ENCODE measurements at places on chromosomes 3 and 15.

DNA sequence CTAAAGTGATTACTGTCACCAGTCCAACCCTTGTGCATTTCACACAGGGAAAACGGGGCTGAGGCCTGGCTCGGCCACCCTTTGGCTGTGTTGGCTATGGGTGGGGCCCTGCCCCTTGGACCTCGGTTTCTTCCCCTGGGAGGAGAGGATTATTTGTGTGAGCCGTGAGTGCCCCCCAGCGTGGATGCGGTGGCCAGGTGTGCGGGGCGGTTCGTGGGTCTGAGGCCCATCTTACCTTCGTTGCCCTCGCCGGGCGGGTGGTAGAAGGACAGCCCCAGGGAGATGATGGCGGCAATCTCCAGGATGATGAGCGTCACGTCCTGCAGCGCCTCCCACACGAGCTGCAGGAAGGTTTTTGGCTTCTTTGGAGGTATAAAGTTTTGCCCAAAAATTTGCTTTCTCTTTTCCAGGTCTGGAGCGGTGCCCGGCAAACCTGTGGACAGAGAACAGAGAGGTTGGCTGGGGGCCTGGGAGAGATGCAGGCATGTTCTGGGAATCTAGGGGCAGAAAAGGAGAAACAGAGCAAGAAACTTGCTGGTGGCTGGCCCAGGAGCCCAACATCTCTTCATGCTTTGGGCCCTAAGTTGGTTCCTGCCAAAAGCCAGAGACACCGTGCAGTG is 89.6 kb upstream of the SEC13 start:
- no peak for DNase-seq

DNA sequence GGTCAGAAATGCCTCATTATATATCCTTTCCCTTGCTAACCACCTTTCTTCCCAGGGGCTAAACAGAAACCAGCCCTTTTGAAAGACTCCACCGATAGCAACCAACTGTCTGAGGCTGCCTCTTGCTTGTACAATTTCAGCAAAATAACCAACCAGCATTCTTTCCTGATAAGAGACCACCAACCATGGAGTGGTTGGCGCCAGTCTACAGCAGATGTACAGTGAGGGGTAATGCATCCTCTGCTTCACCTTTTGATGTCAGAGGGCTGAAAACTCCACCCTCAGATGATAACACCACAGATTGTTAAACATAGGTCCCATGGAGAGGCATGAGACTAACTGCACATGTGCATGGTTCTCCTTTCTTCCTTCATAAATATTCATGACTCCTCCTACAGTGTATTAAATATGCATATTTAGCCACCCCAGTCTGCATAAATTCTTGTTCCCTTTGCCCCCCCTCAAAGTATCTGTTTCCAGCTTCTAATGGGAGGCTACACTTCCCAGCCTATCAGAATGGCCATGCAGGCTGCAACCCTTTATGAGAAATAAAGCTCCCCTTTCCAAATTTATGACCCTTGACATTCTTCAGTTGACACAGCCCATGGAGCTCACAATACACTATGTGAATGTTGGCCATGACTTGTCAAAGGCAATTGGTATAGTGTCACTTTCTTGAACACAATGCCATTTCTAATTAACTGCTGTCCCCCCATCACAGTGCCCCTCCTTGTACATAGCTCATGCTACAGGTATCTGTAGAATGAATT is 48.3 kb downstream of the GABRB3 start:
- no peak for DNase-seq

DNA sequence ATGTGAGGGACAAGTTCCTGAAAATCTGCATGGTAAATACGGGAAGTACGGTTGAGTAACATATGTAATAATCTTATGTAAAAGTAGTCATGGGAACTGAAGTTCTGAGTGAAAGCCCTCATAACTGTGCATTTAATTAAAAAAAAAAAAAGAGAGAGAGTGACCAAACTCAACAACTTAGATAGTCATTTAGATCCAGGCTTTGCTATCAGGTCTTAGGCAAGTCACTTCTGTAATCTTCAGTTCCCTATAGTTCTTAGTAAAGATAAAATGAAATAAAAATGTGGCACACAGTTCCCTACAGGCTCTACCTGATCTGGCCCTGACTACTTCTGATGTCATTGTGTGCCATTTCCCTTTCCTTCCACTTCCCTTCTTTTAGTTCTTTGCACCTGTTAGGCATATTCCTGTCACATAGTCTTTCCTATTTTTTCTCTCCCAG is 15.0 kb downstream of the RNF111 start:
- no peak for DNase-seq

- DNase-seq: no peak
Observed at GRCh38 chr15:50797926-50798325, 32.4 kb upstream of the SPPL2A start.

- DNase-seq: peak; percentile 2
Observed at GRCh38 chr15:97961067-97961954, 808 bp downstream of the ARRDC4 start.

- no peak for DNase-seq
Observed at GRCh38 chr15:90664650-90665287, 52.4 kb upstream of the BLM start.

- DNase-seq: peak; percentile 62
Observed at GRCh38 chr3:173639098-173639497, 241.6 kb downstream of the NLGN1 start.

- no peak for DNase-seq
Observed at GRCh38 chr15:52496175-52496574, 32.5 kb downstream of the MYO5A start.

DNA sequence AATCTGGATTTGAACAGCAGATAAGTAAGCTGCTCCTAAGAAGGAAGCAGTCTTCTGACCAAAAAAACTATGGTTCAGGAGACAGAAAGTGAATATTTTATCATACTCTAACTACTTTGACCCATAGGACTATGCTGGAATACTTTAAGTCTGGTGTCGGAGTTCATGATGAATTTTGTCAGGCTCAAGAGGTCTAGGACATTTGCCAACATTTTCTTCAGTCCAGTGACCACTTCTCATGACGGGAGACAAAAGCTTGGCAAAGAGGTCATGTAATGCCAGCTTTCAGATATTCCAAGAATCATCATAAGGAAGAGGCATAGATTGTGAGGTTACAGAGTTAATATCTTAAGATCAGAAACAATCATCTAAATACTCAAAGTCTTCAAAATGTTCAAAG is 20.5 kb upstream of the DCBLD2 start:
- DNase-seq: no peak

DNA sequence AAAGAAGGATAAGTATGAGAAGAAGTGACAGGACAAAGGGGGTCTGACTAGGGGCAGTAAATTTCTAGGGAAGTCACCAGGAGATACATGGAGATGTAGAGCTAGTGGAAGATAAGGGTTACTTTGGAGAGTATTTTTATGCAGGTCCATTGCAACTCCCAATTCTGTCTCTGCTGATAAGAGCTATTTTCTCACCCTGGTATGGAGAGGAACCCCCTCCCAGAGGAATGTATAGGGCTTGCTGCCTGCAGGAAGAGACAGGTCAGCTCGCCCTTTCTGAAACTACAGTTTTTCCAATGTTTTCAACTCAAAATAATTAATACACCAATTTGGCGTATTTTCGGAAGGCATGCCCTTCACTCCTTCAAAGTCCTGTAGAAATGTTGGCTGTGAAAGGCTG is 11.4 kb upstream of the CORO2B start:
- DNase-seq: no peak

DNA sequence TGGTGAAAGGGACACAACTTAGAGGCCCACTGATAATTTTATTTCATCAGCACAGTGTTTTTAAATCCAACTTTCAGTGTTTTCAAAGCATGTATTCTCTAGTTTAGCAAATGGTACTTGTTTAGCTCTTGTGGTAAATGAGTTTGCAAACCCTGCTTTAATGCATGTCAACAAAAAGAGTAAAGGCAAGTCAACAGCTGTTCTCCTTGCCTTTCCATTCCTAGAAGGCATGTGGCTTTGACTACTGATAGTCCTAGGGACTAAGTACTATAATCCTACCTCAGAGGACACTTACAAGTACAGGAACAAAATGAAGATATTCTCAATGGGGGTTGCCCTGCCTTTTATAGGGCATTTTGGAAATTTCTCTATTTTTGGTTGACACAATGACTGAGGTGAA is 13.1 kb downstream of the NPTN start:
- no peak for DNase-seq

DNA sequence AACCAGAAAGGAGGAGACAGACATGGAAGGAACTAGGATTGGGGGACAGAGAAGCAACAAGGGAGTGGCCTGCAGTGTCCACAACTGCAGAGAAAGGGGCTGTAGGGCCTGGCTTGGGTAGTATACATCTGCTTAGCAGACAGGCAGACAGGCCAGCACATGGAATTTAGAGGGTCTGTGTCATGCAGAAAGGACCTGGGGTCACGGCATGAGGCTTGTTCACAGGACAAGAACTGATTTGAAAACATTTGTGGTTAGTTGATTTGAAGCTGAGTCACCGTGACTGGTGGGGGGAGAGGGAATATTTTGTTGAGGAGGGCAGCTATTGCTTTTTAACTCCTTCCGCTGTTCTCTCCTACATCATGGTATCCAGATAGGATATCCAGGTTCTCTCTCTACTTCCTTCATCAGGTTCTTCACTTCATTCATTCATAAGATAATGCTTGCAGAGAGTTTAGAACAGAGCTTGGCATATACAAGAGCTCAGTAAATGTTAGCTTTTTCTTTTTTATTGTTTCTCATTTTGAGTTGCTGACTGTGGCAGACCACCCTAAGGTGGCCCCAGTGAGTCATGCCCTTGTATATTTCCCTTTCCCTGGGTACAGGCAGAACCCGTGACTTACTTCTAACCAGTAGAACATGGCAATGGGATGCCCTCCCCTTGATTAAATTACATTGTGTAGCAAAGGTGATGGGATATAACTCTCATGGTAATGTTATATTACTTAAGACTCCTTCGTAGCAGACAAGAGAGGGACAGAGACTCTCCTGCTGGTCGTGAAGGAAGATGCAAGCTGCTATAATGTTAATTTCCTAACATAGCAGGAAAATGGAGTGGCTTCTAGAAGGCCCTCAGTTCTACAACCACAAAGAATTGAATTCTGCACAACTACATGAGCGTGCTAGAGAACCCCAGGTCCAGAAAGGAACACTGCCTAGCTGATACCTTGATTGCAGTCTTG is 95.0 kb upstream of the NMNAT3 start:
- DNase-seq: no peak

DNA sequence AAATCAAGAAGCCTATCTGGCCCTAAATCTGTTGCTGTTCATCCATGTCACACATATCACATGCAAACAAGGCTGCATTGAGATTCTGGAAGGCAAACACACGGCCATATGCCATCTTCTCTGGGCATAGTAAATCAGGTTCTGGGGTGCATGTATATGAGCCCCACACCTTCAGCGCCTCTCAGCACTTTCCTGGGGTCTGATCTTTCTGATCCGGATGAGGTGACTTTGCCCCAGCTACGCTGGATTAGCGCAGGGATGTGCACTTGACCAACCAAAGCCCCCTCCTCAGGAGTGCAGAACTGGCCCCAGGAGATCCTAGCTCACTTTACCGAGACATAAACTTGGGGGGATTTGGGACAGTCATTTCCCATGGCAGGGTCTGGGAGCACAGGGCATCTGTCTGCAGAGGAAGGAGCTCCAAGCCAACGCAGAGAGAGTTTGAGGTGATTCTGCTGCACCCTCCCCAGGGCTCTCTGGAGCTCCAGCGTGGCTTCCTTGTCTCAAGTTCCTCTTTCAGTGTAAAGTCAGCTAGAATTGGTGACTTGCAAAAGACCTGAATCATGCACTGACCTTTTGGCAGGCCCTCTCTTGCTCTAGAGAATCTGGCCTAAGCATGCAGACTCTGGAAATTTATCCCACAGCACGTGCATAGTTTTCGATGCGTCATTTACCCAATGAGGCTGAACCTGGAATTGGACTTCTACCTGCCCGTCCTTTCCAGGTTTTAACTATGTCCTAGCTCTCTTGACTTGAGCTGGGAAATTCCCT is 63.5 kb upstream of the KLF13 start:
- DNase-seq: no peak

DNA sequence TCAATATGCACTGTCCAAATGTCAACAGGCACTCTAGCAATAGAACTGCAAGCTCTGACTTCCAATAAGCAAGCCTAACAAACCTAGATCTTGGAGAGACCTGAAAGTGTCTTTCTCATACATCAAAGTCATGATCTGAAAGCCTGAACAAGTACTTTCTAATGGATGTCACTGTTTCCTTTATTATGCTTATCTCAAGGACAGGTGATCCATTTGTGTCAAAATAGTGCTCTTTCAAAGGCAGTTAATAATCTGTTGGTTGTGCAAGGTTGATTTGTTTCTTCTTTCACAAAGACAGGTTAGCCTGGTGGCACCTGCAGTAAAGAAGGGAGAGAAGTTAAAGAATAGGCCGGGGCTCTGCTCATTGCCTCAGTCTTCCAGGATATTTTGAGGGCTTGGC is 146.8 kb downstream of the EPHB1 start:
- no peak for DNase-seq

DNA sequence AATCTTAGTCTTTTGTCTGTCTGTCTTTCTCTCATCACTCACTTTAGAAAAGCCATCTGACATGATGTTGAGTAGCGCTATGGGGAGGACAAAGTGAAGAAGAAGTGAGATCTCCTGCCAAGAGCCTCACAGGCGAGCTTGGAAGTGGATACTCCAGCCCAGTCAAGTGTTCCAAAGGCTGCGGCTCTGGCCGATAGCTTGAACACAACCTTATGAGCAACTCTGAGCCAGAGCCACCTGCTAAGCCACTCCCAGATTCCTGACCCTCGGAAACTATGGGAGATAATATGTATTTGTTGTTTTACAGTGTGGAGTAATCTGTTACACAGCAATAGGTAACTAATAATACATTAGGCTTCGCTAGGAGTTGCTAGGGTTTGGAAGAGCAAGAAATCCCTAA is 76.2 kb downstream of the MB21D2 start:
- no peak for DNase-seq

GRCh38 chr15:52109559-52110451 is 2.8 kb downstream of the BCL2L10 start:
- DNase-seq: no peak

DNA sequence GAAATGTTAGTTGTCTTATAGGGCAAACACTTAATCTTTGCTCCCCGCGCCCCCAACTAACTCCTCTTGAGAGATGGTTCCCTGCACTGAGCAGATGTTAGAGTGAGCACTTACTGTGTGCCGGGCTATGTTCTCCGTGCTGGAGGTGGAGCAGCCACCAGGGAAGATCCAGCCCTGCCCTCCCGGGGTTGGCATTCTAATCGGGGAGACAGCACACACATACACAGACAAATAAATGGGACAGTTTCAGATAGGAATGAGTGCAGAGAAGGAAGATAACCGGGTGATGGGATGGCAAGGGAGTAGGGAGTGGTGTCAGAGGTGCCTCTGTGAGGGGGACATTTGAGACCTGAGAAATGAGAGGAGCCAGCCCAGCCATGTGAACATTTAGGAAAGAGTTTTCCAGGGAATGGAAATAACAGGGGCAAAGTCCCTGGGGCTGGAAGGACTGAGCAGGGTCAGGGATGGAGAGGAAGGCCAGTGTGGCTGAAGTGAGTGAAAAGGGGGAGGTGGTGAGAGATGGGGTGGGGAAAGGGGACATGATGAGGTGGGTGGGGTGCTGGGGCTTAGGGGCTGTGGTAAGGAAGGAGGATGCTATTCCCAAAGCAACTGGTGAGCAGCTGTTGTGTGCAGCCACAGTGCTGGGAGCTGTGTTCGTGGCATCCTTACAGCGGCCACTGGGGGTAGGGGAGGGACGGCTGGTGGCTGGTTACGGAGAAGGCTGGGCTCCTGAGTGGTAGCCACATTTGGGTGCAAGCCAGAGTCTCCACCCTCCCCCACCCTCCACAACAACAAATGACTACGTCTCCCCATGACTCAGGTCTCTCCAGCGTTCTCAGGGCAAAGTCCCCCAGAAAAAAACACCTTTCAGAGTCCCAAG is 15.4 kb upstream of the FGD5 start:
- DNase-seq: no peak

GRCh38 chr15:67834581-67835296 is 5.1 kb downstream of the RNU6-1 start:
- DNase-seq: no peak

- DNase-seq: no peak
Observed at GRCh38 chr3:192253138-192253887, 474.0 kb downstream of the FGF12 start.

Data from cerebellar nuclear complex (tissue), 1 donor.